ENCODE measurements at places on chromosomes 5 and 9. TPM values are rescaled to one million over a fixed set of nuclear protein-coding genes. Genes with fewer than 3 reads are reported as not detected.

The IL5 gene
- total RNA-seq = not detected

The FBN2 gene
- total RNA-seq = 3.6 TPM

The C6 gene
- not detected for total RNA-seq

DNA sequence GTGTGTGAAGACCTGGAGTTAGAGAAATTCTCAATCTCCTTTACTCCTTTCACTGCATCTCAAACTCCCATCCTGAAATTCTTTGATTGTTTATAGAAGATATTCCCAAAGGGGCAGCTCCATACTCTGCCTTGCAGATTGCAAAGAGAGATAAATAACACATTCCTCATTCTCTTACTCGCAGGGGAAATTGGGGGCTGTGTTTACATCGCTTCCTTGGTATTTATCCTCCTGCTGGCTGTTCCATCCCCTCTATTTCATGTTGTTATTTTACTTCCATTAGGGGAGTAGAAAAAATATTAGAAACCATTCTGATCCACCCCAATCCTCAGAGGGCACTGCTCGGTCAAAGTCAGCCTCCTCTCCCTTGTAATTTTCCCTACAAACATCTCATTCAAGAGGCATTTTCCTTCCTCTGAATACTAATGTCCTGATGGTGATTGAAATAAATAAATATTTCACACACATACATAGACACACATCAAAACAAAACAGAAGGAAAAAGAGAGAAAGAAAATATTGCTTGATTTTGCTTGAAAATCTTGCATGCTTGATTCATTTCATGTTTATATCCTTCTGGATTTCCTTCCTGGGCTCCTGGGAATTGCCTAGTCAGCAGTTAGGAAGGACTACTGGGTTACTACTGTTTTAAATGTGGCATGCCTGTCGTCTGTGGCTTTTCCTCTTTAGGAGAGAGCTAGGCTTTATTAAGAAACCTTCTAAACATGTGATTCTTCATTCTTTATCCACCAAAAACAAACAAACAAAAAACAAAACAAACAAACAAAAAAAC, 420.1 kb upstream of the PAPPA start:
- no peak for DNase-seq

DNA sequence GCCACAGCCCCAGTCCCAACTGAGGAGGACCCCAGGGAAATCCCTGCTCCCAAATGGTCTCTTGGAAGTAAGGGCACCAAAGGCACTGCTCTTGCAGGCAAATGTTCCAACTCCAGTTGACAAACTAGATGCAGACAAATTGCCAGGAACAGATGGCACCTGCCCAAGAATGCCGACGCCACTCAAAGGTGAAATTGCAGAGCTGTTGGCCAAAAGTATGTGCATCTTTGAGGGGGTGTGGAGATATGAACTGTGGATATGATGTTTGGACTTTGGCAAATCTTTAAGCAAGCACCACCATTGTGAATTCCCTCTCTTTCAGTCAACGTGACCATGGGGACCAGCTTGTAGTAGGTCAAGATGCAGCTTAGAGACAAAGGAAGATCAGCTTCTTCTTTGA, 12.0 kb upstream of the CPLX2 start:
- DNase-seq = no peak

DNA sequence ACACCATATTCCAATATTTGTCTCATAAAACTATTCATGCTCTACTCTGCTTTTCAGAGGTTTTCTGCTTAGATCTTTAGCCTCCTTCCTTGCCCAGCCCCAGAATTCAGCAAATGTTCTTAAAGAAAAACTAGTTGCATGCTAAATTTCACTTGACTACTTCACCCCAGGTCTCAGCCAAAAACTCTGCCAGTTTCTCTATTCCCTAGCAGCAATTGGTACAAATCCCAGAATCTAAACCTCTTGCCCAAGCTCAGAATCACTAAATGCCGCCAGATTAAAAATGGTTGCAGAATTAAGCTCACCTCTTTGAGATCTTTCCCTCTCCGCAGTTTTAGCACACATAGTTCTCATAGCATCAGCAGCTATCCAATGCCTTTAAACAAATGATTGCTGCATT, 331.2 kb upstream of the SMARCA2 start:
- no peak for DNase-seq

- no peak for DNase-seq
Observed at GRCh38 chr5:74352256-74352655, 288.3 kb downstream of the ENC1 start.

The HOMER1 gene
- total RNA-seq = 2.9 TPM

The PRUNE2 gene
- total RNA-seq = 17.3 TPM

- no peak for DNase-seq
Observed at GRCh38 chr9:72401396-72401795, 36.4 kb upstream of the ZFAND5 start.

DNA sequence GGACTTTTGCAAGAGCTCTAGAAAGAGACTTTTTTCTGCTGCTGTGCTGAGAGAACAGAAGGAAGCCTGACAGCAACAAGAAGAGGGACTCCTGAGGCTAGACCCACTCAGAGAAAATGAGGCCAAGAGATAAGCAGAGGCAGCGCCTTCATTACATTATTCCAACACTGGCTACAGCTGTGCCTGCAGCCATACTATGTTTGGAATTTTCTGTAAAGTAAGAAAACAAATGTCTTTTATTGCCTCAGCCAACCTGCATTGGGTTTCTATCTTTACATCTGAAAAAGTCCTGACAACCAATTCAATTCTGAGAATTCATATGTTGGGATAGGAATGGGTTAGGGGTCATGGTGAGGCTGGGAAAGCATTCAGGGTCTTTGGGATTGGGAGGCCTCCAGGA, 33.7 kb downstream of the FAT2 start:
- DNase-seq = no peak

- no peak for DNase-seq
Observed at GRCh38 chr5:25295067-25295466, 650.3 kb upstream of the CDH10 start.

GRCh38 chr5:115377468-115378217, 81.2 kb upstream of the CCDC112 start:
- DNase-seq = no peak

The CDC20B gene
- total RNA-seq = not detected

DNA sequence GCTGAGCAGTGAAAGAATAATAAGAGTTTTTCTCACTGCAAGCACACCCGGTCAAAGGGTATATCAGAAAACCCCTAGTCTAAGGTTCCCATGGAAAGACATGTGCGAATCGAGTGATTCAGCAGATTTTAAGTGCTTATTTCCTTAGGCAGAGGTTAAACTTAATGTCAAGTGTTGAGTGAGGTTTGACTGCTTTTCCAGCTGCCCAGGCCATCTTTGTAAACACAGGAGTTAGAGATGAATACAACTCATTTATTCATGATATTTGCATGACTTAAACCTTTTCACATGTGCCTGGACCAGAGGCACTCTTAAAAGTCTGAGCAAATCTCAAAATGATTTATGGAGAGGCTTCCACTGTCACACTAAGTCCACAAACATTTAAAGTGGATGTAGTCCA, 137.8 kb upstream of the RGMB start:
- DNase-seq = no peak

DNA sequence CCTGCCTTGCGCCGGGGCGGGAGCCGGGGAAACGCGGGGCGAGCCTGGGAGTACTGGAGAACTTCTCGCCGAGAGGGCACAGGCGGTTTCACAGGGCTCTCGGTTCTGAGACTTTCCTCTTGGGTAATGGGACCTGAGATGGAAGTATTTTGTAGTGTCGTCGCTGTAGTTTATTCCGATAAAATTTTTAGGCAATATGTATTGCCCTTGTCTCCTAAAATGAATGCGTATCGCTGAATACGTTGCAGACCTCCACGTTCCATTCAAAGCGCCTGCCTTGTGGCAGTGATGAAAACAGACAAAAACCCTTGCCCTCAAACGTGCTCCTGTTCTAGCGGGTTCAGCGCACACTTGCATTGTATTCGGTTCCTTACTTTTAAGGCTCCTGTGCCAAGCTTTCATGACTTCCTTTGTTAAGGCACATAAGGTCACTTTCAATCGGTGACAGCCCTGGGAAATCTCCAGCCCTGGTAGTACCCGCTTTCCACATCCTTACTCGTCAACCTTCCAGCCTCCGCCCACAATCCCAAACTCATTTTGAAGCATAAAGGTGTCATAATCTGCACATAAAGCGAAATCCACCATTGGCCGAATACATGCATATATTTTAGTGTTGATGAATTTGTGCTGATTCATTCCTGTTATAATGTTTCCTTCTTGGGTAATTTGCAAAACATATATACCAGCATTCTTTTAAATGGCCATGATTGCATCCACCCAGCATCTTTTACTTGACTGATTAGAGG, 694 bp downstream of the RMI1 start:
- no peak for DNase-seq

DNA sequence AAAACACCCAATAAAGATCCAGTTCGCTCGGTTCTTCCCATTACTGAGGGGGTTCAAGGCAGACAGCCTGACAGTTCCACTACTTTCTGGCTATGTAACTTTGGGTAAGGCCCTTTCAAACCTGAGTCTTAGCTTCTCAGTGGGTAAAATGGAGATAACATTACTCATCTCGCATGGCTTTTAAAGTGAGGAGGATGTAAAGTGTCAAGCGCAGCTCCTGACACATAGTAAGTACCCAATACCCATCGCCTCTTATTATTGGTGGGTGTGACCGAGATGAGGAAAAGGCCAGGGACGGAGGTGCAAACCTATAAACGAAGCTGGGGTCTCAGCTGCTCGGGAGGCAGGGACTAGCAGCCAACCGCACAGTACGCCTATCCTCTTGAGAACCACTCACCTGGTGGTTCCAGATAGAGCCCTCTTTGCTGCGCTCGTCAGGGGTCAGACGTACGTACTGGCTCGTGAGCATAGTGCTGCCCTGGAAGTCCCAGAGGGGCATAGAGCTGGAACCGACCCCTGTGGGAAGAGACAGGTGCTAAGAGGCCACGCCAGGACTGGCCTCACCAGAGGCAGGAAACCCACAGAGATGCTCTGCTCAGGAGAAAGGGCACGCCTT, 584 bp downstream of the LMAN2 start:
- no peak for DNase-seq

DNA sequence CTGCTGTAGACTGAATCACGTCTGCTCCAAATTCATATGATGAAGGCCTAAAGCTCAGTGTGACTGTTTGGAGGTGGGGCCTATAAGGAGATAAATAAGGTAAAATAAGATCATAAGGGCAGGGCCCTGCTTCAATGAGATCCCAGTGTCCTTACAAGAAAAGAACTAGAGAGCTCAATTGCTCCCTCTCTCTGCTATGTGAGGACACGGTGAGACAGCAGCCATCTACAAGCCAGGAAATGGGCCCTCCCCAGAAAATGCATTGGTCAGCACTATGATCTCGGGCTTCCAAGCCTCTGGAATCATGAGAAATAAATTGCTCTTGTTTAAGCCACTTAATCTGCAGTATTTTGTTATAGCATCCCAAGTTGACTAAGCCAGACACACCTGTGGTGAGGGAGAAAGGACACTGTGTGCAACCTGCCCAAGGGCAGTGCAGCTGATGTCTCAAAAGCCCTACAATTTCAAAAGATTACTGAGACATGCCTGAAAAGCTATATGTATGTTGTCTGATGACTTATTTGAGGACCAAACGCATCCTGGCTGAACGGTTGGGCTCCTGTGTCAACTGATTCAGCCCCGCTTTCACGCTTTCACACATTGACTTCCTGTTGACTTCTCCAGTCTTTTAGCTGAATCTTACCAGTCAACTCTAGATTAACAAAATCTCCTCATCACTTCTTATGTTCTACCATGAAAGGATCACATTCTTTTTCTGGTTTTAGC, 13.2 kb downstream of the GZMK start:
- DNase-seq = no peak

GRCh38 chr9:10007356-10007755, 605.4 kb downstream of the PTPRD start:
- no peak for DNase-seq

Data from spleen (tissue), 13 donors.